ENCODE measurements at places on chromosomes 11 and 22.

DNA sequence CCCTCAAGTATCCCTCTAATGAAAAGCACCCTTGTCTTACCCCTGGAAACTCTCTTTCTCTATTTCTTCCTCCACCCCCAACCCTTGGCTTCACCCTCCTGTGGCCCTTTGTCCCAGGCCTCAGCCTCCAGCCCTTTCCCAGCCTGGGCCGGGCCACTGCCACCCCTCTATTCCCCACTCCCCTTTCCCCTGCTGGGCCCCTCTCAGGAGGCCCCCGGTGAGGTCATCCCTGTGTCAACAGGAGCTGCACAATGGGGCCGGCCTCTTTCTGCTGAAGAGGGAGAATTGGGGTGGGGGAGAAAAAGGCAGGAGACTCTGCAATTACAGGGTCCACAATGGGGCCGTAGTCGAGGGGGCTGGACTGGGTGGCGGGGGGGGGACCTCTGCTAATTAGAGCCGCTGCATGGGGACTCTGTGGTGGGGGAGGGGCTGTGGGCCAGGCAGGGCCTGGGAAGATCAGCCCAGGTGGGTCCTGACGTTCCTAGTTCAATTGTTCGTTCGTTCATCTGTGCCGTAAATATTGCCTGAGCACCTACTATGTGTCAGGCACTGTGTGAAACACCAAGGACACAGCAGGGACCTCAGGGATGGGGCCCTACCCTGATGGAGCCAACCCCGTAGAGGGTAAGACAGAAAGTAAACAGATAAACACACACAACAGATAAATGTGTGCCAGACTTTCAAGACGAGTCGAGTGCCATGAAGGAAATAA is 18.5 kb upstream of the MPPED1 start:
- no peak for DNase-seq

DNA sequence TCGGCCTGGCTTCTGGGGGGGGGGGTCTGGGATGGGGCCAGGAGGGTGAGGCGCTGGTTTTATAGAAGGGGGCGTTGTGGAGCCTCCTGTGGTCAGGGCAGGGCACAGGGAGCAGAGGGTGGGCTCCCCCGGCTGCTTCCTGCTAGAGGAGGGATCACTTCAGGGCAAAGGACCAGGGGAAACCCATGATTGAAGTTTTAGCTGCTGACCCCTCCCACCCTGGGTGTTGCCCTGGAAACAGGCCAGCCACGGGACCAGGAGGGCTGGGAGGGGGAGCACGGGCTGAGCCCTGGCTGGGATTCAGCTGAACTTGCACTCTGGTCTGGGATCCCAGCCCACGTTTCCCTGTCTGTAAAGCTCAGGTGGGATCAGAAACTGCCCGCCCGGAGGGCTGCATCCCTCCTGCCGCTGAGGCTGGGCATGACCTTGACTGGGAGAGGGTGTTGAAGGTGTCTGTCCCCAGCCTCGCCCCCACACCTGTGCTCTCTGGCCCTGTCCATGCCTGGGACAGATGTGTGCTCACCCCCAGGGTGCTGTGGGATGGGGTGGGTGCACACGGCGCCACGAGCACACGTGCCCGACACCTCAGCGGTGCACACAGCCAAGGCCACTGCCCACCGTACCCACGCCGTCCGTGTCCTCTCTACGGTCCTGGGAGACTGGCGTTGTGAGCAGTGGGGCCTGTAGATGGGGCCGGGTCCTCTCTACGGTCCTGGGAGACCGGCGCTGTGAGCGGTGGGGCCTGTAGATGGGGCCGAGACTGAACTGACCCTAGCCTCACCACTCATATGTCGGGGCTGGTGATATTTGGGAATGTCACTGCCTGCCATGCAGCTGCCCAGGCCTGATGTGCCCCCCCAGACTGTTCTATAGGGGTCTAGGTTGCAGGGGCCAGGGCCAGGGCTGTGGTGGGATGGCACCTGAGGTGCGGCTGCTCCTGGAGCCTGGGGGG is 2.3 kb downstream of the TSPAN4 start:
- DNase-seq: peak; percentile 89

DNA sequence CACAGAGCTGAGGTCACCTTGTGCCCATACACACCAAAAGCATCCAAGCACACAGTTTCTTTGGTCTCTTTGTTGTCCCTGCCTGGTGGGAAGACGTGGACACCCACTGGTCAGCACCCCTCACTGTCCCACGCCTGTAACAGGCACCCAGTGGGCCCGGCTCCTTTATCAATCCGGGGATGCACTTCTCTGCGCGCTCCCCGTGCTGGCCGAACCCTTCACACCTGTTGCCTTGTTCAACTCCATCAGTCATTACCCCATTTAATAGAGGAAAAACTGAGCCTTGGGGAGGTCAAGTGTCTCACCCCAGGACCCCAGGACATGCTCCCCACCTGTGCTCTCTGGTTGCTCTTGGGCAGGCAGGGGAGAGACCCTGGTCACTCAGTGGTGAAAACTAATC is 49.7 kb upstream of the FGF3 start:
- DNase-seq: no peak

DNA sequence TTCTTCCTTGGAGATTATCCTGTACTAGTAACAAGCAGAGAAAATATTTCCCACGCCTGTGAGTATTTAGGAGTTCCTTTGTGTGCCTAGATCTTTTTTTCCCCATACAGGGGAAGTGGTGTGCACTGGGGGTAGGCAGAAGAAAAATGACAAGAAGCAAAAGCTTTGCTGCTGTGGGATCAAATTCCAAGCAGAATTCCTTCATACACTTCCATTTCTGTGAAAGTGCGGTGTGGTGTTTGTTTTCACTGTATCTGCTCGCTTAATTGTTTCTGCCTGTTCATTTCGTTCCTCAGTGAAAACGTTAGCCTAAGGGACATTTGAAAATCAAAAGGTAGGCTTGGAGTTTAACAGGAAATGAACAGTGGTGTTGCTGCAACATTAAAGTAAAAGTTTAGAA is 47.9 kb downstream of the BLID start:
- no peak for DNase-seq

- no peak for DNase-seq
Measured at GRCh38 chr11:85679576-85679975, 6.4 kb downstream of the CCDC89 start.

DNA sequence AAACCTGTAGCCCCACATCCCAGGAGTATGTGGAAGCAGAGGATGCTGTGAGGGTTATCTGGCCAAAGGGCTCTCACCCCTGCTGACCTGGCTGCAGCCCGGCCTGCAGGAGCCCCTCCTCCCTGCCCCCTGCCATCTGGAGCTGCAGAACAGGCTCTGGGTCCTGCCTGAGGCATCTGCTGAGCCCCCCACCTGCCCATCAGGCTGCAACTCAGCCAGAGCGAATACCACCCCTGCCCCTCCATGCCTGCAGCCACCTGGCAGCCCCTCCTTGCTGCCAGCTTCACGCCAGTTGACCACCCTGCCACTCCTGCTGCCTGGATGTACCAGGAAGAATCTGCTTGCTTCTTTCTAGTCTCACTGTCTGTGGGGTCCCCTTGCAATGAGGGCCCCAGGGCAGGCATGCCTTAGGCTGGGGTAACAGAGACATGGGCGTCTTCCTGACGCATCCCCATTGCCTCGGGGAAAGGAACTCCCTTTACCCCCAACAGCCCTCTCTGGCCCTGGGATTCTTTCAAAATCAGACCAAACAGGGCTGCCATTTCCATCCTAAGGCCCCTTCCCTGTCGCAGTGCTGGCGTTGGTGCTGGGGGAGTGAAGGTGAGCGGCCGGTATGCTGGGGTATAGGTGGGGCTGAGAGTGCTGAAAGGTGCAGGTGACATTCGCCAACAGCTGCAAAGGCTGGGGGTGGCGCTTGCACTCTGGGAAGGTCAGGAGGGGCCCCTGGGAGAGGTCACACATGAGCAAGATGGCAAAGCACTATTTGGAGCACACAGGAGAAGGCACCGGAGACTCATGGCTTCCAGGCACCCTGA is 1334.6 kb downstream of the TBC1D22A start:
- DNase-seq: no peak

GRCh38 chr22:21961886-21962654 is 9.4 kb upstream of the PPM1F start:
- DNase-seq: no peak

GRCh38 chr11:111718859-111719258 is 47.3 kb downstream of the PPP2R1B start:
- DNase-seq: no peak

- no peak for DNase-seq
Measured at GRCh38 chr11:107849790-107850189, 8.8 kb downstream of the SLC35F2 start.

DNA sequence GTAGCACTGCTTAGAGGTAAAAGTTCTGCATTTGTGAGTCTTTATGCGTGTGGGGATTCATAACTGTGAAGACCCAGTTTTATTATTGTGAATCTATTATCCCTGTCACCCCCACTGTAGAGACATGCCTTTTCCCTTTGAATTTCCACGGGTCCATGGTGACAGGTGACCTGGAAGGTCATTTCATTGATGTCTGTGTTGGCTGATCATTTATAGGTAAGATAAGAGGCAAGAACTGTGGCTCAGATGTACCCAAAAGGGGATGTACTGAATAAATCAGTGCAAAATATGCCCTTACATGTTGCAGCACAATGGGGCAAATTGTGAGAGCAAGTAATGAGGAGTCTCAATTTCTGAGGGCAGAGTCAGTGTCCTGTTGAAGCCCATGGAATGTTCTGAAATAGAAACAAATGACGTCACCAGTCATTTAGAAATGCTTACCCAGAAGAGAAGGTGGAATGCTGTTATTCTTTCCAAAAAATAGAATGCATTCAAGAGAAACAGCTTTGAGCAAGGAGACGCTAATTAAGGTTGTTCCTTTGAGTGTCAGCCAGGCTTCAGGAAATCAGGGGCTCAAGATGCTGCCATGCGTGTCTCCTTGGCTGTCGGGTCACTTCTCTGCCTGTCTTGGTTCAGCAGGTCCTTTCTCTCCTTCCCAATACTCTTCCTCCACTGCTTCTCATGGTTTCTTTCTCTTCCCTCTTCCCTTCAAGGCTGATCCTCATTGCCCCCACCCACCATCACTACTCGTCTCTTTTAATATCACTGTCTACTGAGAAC is 118.7 kb upstream of the E2F8 start:
- DNase-seq: no peak

- DNase-seq: no peak
Measured at GRCh38 chr22:27809226-27809603, 7.7 kb upstream of the MN1 start.

DNA sequence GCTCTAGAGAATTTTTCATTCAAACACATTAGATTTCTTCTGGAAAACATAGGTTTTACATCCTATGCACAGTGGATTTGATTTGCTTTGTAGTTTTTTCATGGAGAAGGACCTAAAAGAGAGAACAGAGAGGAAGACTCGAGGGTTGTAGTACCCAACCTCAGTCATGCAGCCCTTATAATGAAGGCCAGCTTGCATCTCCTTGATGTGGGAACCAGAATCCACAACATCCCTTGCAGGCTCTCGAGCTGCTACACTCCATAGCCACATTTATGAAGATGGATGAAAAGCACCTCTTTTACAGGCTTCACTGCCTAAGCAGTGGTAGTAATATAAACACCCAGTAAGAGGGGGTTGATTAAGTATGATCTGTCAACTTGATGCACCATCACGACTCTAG is 9.5 kb upstream of the OR5B12 start:
- DNase-seq: no peak

GRCh38 chr22:49550141-49550430 is 277.6 kb downstream of the BRD1 start:
- peak; percentile 20 for DNase-seq

DNA sequence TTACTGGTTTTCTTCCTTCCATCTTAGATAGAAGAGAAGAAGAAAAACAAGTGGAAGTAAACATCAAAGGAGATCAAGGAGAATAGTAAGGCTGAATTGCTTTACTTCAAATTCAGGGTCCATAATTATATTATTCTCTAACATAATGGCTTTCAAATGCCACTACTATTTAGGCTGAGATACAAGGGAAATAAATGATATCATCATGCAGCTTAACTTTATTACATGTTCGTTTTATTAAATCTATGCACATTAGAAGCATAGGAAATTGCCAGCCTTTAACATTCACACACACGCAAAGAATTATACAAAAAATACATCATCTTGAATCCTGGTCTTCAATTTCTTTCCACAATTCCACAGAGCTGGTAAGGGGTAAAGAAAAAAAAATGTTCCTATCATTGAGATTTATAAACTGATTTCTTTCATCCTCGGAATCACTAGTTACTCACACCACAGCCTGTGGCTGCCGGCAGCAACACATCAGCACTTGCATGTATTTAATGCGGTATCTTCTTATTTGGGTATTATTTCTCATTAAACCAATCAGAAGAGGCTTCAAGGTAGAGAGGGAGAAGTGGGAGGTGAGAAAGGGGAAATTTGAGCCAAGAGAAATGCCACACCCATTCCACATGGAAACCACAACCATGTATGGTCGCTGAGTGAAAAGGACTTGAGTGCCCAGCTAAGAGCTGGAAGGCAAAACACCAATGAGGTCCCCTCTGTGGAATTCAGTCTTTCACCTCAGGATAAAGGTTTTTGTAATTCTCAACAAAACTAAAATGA is 26.3 kb downstream of the SYTL2 start:
- no peak for DNase-seq

- DNase-seq: peak; percentile 81
Measured at GRCh38 chr11:69918938-69919650, 99.9 kb upstream of the FGF3 start.

Data from breast epithelium (tissue), 4 donors.